ENCODE measurements at places on chromosomes 3 and 15. TPM values are rescaled to one million over a fixed set of nuclear protein-coding genes. Genes with fewer than 3 reads are reported as not detected.

UNC13C gene
- total RNA-seq: 0.14 TPM

DNA sequence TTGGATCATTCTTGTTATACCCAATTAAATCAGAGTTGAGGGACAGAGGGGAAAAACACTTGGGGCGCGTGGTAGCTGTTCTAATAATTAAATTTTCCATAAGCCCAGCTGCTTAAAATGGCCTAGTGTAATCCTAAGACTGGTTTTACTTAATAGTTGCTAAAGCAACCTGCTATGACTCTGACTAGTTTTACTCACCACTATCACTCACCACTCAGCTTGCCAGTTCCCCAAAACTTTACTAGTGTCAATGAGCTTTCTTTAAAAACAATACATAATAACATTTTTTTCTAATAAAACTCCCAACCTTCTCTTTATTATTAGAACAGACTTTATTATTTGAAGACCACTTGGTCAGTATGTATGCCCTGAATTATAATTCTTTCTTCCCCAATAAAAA is 49.6 kb downstream of the ECT2 start:
- DNase-seq: no peak

DNA sequence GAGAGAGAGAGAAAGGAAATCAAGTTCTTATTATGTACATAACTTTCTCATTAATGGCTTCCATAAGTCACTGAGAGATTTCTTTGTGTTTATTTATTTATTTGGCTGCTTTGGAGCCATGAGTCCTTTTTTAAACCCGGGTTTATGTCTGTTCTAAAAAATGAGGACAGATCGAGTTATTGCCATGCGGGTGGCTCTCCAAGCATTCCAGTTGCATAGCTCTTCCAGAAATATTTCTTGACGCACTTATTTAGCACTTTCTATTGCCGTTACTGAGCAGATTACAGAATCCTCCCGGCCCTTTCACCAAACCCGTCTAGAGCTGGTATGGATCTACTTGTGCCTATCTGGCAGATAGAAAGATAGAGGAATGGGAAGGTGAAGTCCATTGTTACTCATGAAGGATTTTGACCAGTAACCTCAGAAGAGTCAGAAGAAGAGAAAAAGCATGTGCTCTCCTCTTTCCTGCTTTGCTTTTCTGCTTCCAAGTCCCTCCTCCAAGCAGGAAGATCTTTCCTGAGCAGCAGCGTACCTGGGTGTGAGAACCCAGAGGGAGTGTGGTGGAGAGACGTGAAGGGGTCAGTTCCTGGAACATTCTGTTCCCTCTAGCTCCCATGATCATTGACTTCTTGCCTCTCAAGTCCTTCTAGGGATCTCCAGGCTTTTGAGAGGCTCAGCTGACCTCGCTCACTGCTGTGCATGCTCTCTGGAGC is 112.8 kb downstream of the LPP start:
- no peak for DNase-seq

DNA sequence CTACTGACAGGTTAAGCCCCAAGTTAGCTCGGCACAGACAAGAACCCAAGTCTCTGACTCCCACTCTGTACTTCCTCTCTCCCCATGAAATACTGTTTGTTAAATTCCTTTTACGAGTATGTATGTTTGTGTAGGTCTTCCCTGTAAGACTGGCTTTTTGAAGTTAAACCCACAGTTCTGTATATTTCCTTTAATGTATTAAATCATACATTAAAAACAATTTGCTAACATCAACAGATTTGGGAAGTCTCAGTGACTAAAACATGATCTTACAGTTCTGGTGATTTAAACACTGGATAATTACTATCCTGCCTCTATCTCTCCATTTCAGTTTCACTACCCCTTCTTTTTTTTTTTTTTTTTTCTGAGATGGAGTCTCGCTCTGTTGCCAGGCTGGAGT is 4.4 kb downstream of the CMTM6 start:
- no peak for DNase-seq

- DNase-seq: no peak
These were observed 201.3 kb downstream of the ABHD5 start for GRCh38 chr3:43892061-43892460.

DNA sequence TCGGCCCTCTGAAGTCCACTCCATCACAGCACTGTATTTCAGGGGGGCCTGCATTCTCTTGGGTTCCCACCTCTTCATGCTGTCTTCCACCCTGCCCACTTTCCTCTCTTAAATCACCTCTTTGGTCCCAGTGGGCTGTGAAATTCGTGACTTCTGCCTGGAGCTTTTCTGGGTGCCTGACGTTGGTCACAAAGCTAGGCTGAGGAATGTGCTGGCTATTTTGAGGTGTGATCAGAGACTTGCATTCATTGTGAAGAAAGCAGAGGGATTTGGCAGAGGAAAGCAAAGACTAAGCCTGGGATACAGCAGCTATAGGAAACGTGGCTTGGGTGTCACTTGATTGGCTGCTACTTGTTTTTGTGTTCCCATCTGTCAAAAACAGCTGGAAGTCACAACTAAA is 202.5 kb downstream of the SATB1 start:
- DNase-seq: no peak

DNA sequence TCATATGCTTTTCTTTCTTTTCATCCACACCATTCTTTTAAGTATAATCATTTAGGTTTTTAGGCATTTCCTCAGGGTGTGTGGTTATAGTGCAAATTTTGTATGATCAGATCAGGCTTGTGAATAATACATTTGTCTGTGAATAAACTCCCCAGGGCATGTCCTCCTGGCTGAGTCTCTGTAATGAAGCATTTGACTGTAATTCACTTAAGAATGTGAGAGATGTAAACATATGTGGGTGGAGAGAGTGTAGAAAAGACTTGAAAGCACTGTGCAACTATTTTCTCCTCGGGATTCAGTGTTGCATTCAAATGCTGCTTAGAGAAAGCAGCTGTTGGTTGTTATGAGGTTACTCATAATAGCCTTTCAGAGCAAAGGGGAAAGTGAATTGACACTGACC is 996.5 kb downstream of the TUSC7 start:
- DNase-seq: no peak

DNA sequence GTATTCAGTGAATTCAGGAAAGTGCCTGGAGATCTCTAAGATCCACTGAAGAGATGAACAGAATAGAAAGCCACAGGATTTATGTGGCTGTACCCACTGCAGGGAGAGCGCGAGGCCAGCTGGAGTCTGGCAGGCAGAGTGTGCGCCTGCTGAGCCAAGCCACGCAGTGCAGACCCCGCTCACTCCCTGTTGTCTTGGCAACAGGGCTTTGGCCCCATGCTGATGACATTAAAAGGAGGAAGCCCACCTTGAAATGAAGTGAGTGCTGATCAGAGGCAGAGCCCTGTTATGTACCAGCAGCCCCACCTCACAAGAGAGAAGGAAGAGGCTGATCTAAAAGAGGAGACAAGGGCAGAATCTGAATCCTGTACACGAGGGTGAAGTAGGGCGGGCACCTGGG is 36.7 kb downstream of the PXYLP1 start:
- no peak for DNase-seq

DNA sequence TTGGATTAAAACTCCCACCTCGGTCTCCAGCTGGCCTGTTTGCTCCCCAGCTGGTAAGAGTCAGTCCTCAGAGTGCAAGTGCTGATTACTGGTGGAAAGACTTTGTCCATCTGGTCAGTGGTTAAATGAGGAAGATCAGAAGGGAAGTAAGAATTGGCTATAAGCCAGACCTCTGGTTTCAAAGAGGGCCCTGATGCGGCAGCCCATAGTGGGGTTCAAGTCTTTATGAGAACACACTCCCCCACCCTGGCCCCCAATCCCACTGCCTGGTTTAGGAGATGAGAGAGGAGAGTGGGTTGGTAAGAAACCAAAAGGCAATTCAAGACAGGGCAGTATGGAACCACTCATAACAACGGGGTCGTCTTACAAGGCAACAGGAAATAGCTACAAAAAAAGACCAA is 65.0 kb downstream of the FRMD4B start:
- DNase-seq: no peak

GRCh38 chr15:68646156-68646555 is 67.4 kb downstream of the CORO2B start:
- peak; percentile 54 for DNase-seq

- no peak for DNase-seq
These were observed 108.8 kb upstream of the PLAAT1 start for GRCh38 chr3:193132241-193132640.
